ENCODE measurements at places on chromosomes 12 and 14.

DNA sequence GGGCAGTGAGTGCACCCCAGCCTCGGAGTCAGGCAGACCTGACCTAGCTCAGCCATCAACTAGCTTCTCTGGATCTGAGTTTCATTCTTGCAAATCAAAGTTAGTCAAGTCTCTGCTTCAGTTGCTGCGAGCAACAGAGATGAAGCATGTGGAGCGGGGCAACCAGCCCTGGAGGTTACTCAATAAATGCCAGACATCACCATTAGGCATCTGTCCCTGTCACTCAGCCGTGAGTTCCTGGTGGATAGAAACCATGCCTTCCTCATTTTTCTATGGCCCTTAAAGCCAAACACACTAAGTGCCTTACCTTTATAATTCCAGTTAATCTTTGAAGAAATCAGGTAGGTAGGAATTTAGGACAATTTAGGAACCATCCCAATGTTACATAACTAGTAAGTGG, 19.3 kb downstream of the RFX4 start:
- no peak for DNase-seq

GRCh38 chr12:76746516-76746915, 17.4 kb upstream of the ZDHHC17 start:
- no peak for DNase-seq

DNA sequence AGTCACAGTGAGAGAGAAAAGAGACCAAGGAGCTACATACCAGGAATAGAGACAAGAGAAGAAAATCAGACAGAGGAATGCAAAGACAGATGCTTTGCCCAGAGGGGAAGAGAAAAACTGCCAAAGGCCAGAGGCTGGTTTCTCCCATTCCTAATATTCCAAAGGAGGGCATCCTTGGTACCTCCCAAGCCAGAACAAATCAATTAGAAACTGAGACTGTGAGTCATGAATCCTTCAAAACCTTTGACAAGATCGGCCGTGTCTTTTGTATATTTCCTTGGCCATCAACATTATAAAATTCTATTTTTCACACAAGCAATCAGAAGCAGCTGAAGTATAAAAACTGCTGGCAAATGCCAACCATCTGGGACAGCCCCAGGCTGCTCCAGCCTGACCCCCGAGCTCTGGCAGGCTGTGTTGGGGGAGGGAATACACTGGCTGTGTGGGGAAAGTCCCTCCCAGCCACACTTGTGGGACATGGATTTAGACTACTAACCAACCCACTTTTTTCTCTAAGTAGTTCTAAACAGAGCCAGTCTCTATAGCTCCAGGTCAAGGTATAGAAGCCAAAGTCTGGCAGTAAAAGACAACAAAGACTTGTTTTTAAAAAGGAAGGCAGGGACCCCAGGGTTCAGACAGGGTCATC, 13.7 kb downstream of the POMT2 start:
- DNase-seq = no peak

- no peak for DNase-seq
Observed at GRCh38 chr14:75837151-75837787, 144.5 kb downstream of the TGFB3 start.

GRCh38 chr12:54759751-54760150, 94.6 kb upstream of the MUCL1 start:
- DNase-seq = peak; percentile 13

DNA sequence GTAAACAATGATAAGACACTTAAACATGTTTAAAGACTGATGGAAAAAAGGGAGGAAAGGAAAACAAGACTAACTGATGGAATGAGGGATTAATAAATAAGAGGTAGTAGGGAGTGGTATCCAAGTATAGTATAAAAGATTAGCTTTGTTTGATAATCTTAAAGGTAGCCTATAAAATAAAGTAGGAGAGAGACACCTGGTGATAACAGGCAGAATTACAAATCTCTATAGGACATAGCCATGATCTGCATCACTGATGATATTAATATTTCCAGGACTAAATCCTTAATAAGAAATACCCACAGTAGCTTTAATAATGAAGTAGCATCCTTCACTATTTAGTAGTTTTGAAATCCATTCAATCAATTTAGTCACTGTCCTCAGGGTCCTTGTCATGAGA, 30.4 kb downstream of the DLGAP5 start:
- DNase-seq = peak; percentile 69

DNA sequence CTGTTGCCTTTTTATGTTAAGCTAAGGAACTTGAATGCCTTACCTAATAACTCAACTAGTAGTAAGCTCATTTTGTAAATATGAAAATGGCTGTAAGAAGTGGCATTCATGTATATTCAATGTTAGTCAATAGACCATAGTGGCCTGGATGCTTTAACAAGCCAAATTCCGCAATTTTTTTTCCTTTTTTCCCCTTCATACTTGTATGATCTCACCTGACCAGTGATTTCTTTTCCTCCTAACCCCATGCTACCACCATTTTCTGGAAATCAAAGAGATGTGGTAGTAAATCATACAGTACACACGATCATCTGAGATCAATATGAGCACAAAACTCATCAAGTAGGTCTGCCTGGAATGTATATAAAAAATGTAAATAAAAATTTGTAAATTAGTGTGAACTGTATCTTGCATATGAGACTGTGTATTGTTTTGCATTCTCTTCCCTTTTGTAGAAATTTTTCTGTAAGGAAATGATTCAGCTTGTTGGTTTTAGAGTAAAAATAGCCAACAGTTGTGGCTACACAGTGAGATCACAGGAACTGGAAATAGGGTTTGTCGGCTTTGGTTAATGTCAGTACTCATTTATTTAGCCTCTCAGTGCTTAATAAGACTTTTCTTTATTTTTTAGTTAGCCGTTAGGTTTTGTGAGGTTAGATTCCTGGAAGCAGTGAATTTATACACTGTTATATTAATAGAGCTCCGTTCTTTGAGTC, 62.5 kb downstream of the ETNK1 start:
- peak; percentile 39 for DNase-seq

Data from CD4-positive, alpha-beta T cell treated with Interleukin-4 for 4 hours (primary cell).